Vagina (tissue), 2 donors: ENCODE measurements at places on chromosomes 7 and 10. TPM values are rescaled to one million over a fixed set of nuclear protein-coding genes. Genes with fewer than 3 reads are reported as not detected.
A peak's percentile ranks its signal among the peaks of the same experiment; 100 is the strongest.

Gene SYT15B
- total RNA-seq, result 17.9 TPM

Gene SPDYE16
- not detected for total RNA-seq

Gene FAM24B
- not detected for total RNA-seq

Gene AKR1C3
- total RNA-seq, result 45.4 TPM

Gene CALD1
- 343 TPM for total RNA-seq

Gene UBE2D4
- total RNA-seq, result 25.5 TPM

Gene NUTM2D
- 3.7 TPM for total RNA-seq

Gene ERVW-1
- not detected for total RNA-seq

Gene FFAR4
- 1.5 TPM for total RNA-seq

GRCh38 chr7:93861325-93861949, 29.1 kb downstream of the TFPI2 start:
- no peaks in the 10 kb centered on the region for H3K36me3 ChIP-seq
- no peaks in the 10 kb centered on the region for H3K4me1 ChIP-seq
- no peaks in the 10 kb centered on the region for H3K27me3 ChIP-seq
- no peak overlapping the region for H3K27ac ChIP-seq

DNA sequence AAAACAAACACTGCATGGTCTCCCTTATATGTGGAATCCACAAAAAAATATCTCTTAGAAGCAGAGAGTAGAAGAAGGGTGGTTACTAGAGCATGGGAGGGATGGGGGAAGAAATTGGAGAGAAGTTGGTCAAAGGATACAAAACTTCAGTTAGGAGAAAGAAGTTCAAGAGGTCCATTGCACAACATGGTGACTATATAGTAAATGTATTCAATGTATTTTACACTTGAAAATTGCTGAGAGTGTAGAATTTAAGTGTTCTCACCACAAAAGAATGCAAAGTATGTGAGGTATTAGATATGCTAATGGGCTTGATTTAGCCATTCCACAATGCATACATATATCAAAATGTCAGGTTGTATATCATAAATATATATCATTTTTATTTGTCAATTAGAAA, 232.0 kb upstream of the CELF2 start:
- H3K4me1 ChIP-seq, result no peaks in the 10 kb centered on the region
- H3K27me3 ChIP-seq, result no peaks in the 10 kb centered on the region
- H3K27ac ChIP-seq, result no peak overlapping the region

- H3K4me3 ChIP-seq, result no peak overlapping the region
- H3K27me3 ChIP-seq, result no peaks in the 10 kb centered on the region
- peaks cover 7% of the 10 kb centered on the region for H3K4me1 ChIP-seq
- H3K36me3 ChIP-seq, result no peaks in the 10 kb centered on the region
- H3K27ac ChIP-seq, result peak overlapping the region; percentile 92
Measured at GRCh38 chr10:21511946-21512572, 13.4 kb downstream of the SKIDA1 start.

- peaks cover 48% of the 10 kb centered on the region for H3K4me1 ChIP-seq
- peaks cover 5% of the 10 kb centered on the region for H3K36me3 ChIP-seq
- no peak overlapping the region for H3K4me3 ChIP-seq
- no peaks in the 10 kb centered on the region for H3K27me3 ChIP-seq
- no peak for DNase-seq
- peak overlapping the region; percentile 79 for H3K27ac ChIP-seq
Measured at GRCh38 chr7:99380032-99380822, 5.7 kb downstream of the ARPC1B start.

GRCh38 chr10:73432646-73433537, 469 bp downstream of the MSS51 start:
- H3K27me3 ChIP-seq, result no peaks in the 10 kb centered on the region
- H3K4me1 ChIP-seq, result no peaks in the 10 kb centered on the region
- no peak for DNase-seq

- no peaks in the 10 kb centered on the region for H3K36me3 ChIP-seq
- H3K27me3 ChIP-seq, result no peaks in the 10 kb centered on the region
- H3K4me3 ChIP-seq, result no peak overlapping the region
Measured at GRCh38 chr10:109275960-109276359, 647.4 kb downstream of the XPNPEP1 start.

- H3K36me3 ChIP-seq, result no peaks in the 10 kb centered on the region
- no peak overlapping the region for H3K4me3 ChIP-seq
- no peak for DNase-seq
- no peaks in the 10 kb centered on the region for H3K27me3 ChIP-seq
- no peak overlapping the region for H3K27ac ChIP-seq
Measured at GRCh38 chr10:58555170-58555929, 42.7 kb downstream of the BICC1 start.

DNA sequence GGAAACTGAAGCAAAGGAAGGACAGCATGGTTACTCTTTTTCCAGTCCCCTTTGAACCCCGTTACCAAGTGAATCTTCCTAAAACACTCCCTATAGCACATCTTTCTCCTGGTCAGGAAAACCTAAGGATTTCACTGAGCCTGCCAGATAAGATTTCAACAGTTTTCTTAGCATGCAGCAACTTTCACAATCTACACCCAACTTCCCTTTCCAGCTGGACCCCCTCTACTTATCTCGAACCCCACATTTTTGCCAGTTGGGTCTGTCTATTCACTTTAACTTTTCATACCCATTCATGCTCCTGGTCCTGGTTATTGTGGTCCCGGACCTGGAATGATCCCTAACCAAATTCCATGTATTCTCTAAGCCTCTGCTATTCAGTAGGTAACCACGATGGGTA, 14.9 kb upstream of the CPVL start:
- no peaks in the 10 kb centered on the region for H3K4me1 ChIP-seq
- no peaks in the 10 kb centered on the region for H3K27me3 ChIP-seq
- DNase-seq, result no peak
- H3K27ac ChIP-seq, result no peak overlapping the region
- H3K4me3 ChIP-seq, result no peak overlapping the region

GRCh38 chr7:50615519-50616080, 50.4 kb upstream of the DDC start:
- peak; percentile 65 for DNase-seq
- no peaks in the 10 kb centered on the region for H3K36me3 ChIP-seq
- H3K27ac ChIP-seq, result no peak overlapping the region
- H3K4me1 ChIP-seq, result no peaks in the 10 kb centered on the region

DNA sequence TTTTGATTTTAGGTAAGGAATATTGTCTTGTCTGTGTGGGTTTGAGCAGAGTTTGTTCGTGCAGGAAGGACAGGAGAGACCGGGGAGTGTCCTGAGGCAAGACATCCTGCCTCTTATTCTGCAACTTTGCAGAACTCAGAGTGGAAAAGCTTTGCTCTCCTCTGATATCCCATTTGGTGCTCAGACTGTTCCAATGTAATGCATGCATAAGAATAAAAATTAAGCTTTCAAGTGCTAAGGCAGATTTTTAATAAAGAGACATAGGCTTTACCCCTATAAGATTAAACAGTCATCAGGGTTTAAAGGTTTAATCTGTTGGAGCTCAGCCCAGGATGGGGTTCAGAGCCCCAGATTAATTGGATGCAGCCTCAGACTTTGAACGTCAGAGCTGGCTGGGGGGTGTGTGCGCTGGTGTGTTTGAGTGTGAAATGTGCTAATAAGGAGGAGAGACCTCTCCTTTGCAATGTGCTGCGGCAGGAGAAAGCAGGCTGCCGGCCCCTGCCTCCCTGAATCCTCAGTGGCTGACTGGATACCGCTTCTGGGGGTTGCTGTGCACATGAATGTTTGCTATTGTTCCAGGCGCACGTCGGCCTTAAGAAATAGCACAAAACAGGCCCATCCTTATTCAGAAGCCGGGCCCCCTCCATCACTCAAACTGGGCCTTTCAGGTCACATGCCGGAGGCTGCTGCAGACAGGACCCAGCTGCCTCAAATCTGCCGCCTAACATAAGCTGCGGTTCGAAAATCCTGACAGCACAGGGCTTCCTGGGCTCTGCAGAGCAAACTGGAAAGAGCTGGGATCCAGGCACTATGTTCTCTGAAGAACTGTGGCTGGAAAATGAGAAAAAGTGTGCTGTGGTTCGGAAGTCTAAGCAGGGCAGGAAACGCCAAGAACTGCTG, 84.1 kb upstream of the PRR15 start:
- H3K36me3 ChIP-seq, result no peaks in the 10 kb centered on the region
- peak overlapping the region; percentile 30 for H3K27ac ChIP-seq
- peak overlapping the region; percentile 14 for H3K4me3 ChIP-seq
- DNase-seq, result no peak
- peaks cover 8% of the 10 kb centered on the region for H3K4me1 ChIP-seq

DNA sequence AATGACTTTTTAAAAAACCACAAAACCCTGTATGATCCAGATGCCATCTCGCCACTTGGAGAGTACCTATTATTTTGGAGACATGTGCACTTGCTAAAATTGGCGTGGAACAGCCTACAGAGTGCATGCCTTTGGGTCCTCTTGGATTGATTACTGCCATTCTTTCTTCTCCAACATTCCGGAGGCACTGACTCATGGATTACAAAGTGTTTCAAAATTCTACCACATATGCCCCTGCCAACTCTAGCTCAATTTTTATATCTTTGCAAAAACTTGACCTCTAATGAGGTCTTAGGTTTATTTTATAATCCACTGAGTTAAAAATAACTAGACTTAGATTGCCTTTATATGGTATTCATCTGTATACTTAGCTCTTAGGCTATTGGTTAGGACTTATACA, 55.8 kb upstream of the KIF5B start:
- no peak overlapping the region for H3K27ac ChIP-seq
- H3K4me1 ChIP-seq, result no peaks in the 10 kb centered on the region
- no peak for DNase-seq
- H3K27me3 ChIP-seq, result no peaks in the 10 kb centered on the region

- no peaks in the 10 kb centered on the region for H3K4me1 ChIP-seq
- H3K4me3 ChIP-seq, result no peak overlapping the region
- no peak for DNase-seq
- no peak overlapping the region for H3K27ac ChIP-seq
Measured at GRCh38 chr10:127132451-127132850, 63.9 kb downstream of the INSYN2A start.

- H3K36me3 ChIP-seq, result no peaks in the 10 kb centered on the region
- peak overlapping the region; percentile 57 for H3K4me3 ChIP-seq
Measured at GRCh38 chr7:92831716-92832533, 4.4 kb downstream of the CDK6 start.

DNA sequence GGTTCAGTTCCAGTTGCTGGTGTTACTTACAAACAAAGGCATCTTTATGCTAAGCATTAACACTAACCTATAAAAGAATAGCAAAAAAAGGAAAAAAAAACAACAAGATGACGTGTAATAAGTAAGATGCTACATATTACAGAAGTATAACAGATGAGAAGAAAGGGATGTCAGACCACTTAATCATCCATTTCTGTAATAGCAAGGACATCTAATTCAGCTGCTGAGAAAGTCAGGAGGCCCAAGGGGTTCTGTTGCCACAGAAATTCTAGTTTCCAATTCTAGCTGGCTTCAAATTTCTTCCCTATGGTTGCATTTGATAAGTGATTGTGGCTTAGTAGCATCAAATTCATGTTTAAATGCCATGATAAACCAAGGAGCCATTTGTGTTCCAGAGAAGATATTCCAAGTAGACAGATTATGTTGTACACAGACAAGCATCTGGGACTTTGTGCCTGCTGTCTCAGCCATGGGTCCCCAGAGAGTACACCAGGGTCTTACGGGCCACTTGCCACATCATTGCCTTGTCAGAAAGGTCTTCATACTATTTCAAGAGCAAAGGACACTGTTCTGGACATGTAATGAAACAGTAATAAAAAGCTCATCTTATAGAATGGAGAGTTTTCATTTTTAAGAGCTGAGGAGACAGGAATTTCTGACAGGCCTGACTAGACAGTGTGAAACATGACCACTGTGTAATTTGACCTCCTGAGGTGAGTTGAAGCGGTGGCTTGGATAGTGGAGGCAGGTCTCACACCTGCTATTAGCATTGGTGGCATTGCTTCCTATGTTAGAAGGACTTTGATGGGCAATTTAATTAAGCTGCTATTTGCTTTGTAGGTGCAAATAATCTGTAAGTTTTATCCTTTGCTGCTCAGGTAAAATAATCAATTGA, 4.2 kb upstream of the ASB4 start:
- H3K36me3 ChIP-seq, result no peaks in the 10 kb centered on the region
- H3K27ac ChIP-seq, result no peak overlapping the region
- no peak overlapping the region for H3K4me3 ChIP-seq

DNA sequence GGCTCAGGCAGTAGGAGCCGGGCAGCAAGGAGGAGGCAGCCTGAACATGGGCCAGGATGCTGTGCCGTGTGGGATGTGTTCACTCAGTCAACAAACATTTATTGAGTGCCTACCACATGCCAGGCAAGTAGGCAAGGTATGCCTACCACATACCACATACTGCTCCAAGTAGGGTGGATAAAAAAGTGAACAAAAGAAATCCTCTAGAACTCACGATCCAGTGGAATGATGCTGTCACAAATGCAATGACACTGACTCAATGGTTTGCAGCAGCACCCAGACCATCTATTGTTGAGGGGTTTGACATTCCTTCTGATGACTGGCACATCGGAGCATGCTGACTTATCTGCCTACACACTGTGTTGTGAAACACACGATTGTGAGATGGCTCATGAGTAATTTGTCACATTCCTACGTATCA, 413.5 kb downstream of the NRG3 start:
- H3K36me3 ChIP-seq, result no peaks in the 10 kb centered on the region
- no peaks in the 10 kb centered on the region for H3K4me1 ChIP-seq
- no peak overlapping the region for H3K27ac ChIP-seq
- H3K4me3 ChIP-seq, result no peak overlapping the region

- H3K27me3 ChIP-seq, result no peaks in the 10 kb centered on the region
- no peaks in the 10 kb centered on the region for H3K4me1 ChIP-seq
- no peak overlapping the region for H3K27ac ChIP-seq
- H3K4me3 ChIP-seq, result no peak overlapping the region
- H3K36me3 ChIP-seq, result no peaks in the 10 kb centered on the region
Measured at GRCh38 chr10:131797626-131798025, 103.2 kb upstream of the PPP2R2D start.

- H3K27me3 ChIP-seq, result no peaks in the 10 kb centered on the region
- no peak for DNase-seq
Measured at GRCh38 chr10:20173046-20173445, 356.8 kb downstream of the PLXDC2 start.

- H3K27ac ChIP-seq, result peak overlapping the region; percentile 59
- peak; percentile 95 for DNase-seq
- H3K4me3 ChIP-seq, result no peak overlapping the region
- no peaks in the 10 kb centered on the region for H3K27me3 ChIP-seq
- no peaks in the 10 kb centered on the region for H3K36me3 ChIP-seq
- H3K4me1 ChIP-seq, result peaks cover 17% of the 10 kb centered on the region
Measured at GRCh38 chr7:151727579-151728285, 149.2 kb downstream of the PRKAG2 start.
